Right renal cortex interstitium (tissue), 3 donors: ENCODE measurements at places on chromosomes 2 and 18. TPM values are rescaled to one million over a fixed set of nuclear protein-coding genes. Genes with fewer than 3 reads are reported as not detected.

Gene GPR45
- not detected for polyA plus RNA-seq

Gene CYTIP
- 1.9 TPM for polyA plus RNA-seq

Gene STARD6
- 0.20 TPM for polyA plus RNA-seq

Gene LCT
- not detected for polyA plus RNA-seq

Gene POMC
- 5.0 TPM for polyA plus RNA-seq

Gene GPR35
- polyA plus RNA-seq, result 1.2 TPM

Gene NOSTRIN
- 34.0 TPM for polyA plus RNA-seq

Gene NYAP2
- not detected for polyA plus RNA-seq

Gene GALR1
- polyA plus RNA-seq, result 0.07 TPM

Gene SPDYA
- 0.49 TPM for polyA plus RNA-seq

Gene OTX1
- not detected for polyA plus RNA-seq

GRCh38 chr2:187618813-187619212, 64.6 kb upstream of the TFPI start:
- DNase-seq, result no peak

- DNase-seq, result no peak
Observed at GRCh38 chr18:76479351-76480238, 15.4 kb downstream of the ZNF516 start.

GRCh38 chr2:65130664-65131175, 814 bp upstream of the RAB1A start:
- DNase-seq, result peak; percentile 62

DNA sequence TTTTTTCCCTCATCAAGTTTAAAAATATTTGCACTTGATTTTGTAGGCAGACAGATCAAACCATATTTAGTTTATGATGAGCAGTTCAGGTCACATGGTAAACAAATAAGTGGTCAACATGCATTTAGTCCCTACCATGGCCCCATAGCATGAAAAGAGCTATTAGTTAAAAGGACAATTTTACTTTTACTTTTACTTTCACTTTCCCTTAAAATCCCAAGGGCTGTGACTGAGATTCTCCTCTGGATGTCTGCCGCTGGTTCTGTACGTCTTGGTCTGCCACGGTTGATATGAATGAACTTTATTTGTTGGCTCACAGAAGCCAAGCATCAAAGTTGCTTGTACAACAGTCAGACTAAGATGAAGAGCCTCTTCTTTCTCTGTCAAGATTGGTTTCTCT, 626.2 kb upstream of the CDH7 start:
- no peak for DNase-seq

DNA sequence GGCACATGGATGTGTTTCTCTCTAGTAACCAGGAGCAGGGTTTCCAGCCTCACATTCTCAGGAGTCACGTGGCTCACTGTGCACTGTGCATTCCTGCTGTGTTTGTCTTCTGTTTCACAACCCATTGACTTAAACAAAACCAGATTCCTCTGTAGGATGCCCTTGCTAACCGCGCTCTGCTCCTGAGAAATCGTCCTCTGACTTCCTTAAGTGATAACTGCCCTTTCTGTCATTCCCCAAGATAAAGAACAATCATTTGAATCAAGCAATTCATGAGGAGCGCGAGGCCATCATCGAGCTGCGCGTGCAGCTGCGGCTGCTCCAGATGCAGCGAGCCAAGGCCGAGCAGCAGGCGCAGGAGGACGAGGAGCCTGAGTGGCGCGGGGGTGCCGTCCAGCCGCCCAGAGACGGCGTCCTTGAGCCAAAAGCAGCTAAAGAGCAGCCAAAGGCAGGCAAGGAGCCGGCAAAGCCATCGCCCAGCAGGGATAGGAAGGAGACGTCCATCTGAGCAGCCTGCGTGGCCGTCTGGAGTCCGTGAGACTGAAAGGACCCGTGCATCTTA, 60.2 kb downstream of the RALBP1 start:
- DNase-seq, result no peak

DNA sequence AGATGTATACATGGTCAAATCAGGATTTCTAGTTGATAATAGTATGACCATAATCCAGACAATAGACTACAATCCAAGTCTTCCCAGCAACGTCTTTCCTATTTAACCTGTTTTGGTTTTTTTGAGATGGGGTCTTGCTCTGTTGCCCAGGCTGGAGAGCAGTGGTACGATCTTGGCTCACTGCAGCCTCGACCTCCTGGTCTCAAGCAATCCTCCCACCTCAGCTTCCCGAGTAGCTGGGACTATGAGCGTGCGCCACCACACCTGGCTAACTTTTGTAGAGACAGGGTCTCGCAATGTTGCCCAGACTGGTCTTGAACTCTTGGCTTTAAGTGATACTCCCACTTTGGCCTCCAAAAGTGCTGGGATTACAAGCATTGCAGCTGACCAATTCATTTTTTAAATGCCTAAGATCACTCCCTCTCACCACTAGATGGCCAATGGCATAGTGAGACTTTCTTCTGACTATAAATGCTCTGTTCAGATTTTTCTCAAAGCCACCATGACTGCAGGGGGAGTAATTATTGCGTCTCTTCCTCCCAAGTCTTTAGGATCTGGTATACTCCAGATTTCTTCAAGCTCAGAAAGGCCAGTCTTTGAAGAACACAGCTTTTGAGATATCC, 47.6 kb downstream of the HNRNPLL start:
- no peak for DNase-seq

DNA sequence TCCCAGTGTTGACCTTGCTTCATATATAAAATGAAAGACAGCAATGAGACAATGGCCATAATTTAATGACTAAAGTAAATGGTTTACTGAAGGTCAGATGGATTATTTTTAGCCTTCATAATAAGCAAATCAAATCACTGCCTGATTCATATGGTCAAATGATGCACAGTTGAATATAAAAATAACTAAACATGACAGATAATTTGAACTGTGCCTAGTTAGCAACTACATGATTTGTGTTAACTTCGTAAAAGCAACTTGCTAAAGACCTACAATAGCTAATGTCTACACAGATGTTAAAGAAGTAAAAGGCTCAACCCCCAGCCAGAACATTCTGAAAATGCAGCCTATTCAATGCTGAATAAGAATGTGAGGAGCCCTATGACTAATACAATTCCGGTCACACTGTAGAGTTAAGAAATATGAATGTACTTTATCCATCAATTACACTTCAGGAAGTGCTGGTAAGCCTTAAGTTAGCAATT, 590.8 kb upstream of the CDH2 start:
- no peak for DNase-seq

DNA sequence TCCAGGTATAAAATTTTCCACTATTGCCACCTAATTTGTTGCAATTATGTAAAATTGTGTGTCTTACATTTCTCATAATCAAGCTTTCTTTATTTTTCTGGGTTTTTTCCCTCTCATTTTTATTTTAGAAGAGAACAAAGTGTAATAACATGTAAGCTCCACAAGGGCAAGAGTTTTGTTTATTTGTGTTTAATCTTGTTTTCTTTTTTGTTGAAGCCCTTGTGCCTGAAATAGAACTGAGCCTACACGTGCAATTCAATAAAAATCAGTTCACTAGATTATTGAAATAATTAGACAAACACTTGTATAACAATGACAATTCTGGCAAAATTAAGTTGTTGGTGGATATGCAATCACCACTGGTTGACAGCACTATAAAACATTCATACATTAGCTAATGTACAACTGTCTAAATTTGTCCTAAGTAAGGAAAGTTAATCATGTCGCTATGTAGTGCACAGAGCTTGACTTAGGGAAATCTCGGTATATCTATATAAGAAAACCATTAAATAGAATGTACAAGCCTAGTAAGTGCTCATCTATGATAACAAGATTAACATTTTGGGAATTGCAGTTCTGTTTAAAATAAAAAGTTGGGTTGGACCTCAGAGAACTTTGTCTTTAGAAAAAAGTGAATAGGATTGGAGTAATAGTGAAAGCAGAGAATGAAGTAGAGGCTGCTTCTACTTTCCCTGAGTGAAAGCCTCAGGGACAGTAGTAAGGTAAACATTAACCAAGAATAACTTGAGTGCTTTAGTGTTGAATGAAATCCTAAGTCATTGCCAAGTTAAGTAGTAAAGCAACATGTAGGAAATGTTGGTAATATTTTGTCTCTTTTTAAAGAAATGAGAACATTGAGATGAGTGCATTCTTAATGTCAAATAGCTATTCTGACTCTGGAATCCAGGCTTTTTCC, 37.4 kb upstream of the NOL4 start:
- DNase-seq, result no peak

DNA sequence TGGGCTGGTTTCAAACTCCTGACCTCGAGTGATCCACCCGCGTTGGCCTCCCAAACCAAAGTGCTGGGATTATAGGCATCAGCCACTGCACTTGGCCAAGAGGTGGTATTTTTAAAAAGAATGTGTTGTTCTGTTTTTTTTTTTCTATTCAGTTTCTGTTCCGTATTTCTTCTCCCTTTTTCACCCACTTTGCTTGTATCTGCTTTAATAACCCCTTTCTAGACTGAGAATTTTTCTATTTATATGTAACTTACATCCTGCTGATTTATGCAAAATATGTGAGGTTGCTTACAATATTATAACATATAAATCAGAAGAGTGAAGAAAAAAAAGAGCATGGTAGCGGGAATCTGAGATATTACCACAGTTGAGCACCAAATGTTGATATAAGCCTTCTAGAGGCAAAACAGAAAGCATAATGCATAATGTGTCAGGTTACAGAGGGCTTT, 17.2 kb upstream of the LYPD6B start:
- no peak for DNase-seq

- peak; percentile 15 for DNase-seq
Observed at GRCh38 chr2:166180951-166181812, 53.4 kb upstream of the SCN1A start.

- no peak for DNase-seq
Observed at GRCh38 chr2:236938126-236938525, 147.6 kb upstream of the COPS8 start.

DNA sequence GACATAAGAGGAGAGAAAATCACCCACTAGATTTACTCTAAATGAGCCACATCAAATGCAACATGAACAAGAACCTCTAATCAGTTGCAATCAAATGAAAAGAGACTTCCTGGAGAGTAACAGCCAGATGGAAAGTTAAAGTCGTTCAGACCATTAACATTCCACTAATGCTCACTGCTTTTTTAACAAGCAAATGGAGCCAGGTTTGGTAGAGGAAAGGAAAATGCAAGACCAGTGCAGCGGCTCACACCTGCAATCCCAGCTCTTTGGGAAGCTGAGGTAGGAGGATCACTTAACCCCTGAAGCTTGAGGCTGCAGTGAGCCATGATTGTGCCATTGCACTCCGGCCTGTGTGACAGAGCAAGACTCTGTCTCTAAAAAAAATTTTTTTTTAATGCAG, 48.5 kb downstream of the CACNB4 start:
- no peak for DNase-seq

- no peak for DNase-seq
Observed at GRCh38 chr2:104340879-104341828, 512.8 kb upstream of the POU3F3 start.

GRCh38 chr2:135838502-135838901, 1.5 kb upstream of the LCT start:
- DNase-seq, result no peak

GRCh38 chr2:135257383-135258090, 205.4 kb downstream of the RAB3GAP1 start:
- no peak for DNase-seq

DNA sequence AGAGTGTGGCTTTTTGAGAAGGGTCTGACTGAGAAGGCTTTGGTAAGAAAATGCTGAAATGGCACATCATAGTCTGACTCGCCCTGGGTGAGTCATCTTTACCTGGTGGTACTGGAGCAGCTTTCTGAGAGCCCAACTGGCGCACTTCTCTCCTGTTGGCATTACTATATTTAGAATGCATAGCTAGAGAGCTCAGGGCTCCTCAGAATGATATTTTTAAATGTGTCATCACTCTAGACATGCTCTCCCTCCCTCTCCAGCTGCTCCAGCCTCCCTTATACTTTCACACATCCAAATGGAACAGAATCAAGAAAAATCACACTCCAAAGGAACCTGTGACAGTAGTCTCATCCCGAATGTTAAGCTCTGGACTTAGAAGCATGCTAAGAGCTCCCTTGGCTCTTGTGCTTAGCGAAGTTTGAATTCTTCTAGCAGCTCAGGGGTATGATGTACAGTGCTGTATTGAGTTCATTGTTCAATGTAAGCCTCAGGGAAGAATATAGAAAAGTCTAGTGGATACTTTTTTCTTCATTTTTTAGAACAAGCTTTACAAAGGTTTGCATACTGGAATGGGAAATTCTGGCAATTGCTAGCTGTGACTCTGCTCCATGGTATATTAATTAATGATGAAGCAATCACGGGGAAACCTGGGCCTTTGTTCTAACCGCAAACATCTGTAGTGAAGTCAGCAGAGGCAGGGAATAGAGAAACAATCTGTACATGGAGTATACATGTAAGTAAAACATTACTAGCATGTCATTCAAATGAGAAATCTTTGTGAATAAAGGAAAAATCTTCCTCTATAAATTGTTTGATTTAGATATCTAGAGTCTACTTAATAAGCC, 751.2 kb upstream of the NRXN1 start:
- no peak for DNase-seq

DNA sequence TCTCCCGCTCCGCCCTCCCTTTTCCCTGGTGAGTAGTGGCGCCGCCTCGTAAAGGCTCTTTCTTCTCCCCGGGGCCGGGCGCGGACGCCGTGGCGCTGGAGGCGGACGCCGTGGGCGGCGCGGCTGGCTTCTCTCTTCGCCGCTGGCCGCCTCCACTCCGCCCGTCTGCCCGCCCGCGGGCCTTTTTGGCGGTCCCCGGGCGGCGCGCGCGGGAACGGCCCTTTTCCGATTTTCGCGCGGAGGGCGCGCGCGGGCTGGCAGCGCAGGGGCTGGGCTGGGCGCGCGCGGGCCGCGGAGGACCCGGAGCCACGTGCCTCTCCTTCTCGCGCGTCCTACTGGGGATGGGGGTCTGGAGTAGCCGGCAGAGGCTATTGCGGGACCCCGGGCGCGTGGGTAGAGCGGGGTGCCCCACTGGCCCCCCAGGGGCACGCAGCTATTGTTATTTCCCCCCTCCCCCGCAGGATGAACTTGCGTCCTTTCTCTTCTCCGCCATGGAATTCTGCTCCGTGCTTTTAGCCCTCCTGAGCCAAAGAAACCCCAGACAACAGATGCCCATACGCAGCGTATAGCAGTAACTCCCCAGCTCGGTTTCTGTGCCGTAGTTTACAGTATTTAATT, 472 bp downstream of the SLC20A1 start:
- no peak for DNase-seq

- DNase-seq, result no peak
Observed at GRCh38 chr18:74190086-74190485, 41.8 kb downstream of the TIMM21 start.

DNA sequence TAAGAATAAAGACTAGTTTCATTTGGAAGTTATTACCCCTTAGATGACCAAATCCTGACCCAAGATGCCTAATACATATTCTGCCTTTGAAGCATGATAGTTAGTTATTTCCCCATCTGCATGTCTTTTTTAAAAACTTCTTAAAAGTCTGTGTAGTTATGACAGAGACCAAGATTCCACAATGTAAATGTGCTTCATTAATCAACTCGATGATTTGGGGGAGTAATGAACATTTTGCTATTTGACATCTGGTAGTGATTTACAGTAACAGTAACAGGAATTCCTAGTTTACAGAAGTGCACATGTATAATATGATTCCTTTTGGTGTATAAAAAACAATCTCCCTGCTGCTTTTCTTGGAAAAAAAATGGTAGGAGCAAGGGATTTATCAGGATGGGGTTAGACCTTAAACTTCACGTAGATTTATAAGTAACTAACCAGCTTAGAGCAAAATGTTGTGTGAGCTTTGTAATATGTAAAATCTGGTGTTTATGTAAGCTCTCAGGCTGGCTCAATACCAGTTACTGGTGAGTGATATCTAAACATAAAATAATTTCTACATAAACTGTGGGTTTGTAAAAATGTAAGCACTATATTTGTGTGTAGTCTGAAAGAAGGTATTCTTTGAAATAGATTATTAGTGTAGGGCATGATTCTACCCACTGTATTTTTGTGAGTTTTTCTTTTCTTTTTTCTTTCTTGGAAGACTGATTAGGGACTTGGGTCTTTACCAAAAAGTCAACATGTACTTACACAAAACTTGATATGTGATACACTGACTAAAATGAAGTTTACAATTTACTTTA, 641.6 kb downstream of the EPHA4 start:
- DNase-seq, result no peak
